Gastrocnemius medialis (tissue), 4 donors: ENCODE measurements at places on chromosomes 11 and 22. TPM values are rescaled to one million over a fixed set of nuclear protein-coding genes. Genes with fewer than 3 reads are reported as not detected.

GRCh38 chr22:19620742-19621371 lies 93.4 kb upstream of the SEPTIN5 start:
- peaks cover 3% of the 10 kb centered on the region for H3K27me3 ChIP-seq
- H3K4me1 ChIP-seq, result no peaks in the 10 kb centered on the region
- no peak for DNase-seq
- H3K4me3 ChIP-seq, result no peak overlapping the region

GRCh38 chr11:17369094-17369493 lies 17.5 kb downstream of the NCR3LG1 start:
- H3K27me3 ChIP-seq, result no peaks in the 10 kb centered on the region
- H3K4me3 ChIP-seq, result no peak overlapping the region
- peaks cover 10% of the 10 kb centered on the region for H3K4me1 ChIP-seq
- peaks cover 40% of the 10 kb centered on the region for H3K36me3 ChIP-seq
- DNase-seq, result no peak
- no peak overlapping the region for H3K27ac ChIP-seq

DNA sequence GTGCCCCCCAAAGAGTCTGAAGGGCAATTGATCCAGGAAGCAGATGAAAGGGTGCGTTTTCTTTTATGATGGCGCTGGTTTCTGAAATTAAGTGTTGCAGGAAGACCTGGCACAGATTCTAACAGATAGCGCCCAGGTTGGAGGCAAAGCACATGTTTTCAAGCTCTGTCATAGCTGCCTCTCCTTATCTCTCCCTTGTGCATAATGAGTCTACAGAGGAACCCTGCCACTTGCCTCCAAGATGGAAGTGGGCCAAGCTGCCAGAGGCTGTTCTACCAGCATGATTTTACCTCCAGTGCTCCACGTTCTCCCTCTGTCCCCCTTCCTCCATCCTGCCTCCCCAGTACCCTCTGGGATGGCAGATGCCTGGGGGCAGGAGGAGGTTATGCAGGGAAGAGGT lies 30.0 kb upstream of the TLCD5 start:
- H3K4me3 ChIP-seq, result no peak overlapping the region
- no peak for DNase-seq
- peaks cover 6% of the 10 kb centered on the region for H3K27me3 ChIP-seq
- no peak overlapping the region for H3K27ac ChIP-seq

- no peaks in the 10 kb centered on the region for H3K27me3 ChIP-seq
- H3K27ac ChIP-seq, result no peak overlapping the region
- H3K4me1 ChIP-seq, result no peaks in the 10 kb centered on the region
- no peaks in the 10 kb centered on the region for H3K36me3 ChIP-seq
Observed at GRCh38 chr22:47457509-47458300, 695.3 kb downstream of the TBC1D22A start.

DNA sequence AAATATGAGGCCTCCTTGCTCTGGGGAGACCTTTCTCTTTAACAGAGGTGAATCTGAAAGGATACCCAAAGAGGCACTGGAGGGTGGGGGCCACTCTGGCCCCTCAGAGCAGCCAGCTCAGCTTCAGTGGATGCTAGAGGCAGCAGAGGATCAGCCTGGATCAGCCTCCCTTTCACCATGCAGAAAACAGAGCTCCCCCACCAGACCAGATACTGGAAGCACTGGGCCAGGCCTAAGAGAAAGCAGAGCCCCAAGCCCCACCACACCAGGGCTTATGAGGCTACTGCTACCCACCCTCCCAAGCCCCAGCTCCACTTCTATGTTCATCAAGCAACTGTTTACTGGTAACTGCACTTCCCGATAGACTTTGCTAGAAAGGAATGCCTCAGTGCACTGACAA lies 4.0 kb upstream of the SLC43A3 start:
- DNase-seq, result no peak
- H3K27ac ChIP-seq, result no peak overlapping the region
- H3K4me3 ChIP-seq, result no peak overlapping the region
- H3K27me3 ChIP-seq, result no peaks in the 10 kb centered on the region
- peaks cover 19% of the 10 kb centered on the region for H3K4me1 ChIP-seq

- no peaks in the 10 kb centered on the region for H3K36me3 ChIP-seq
- H3K4me1 ChIP-seq, result no peaks in the 10 kb centered on the region
- no peak overlapping the region for H3K27ac ChIP-seq
- H3K27me3 ChIP-seq, result no peaks in the 10 kb centered on the region
- no peak overlapping the region for H3K4me3 ChIP-seq
Observed at GRCh38 chr11:66688561-66689534, 11.2 kb upstream of the RBM4B start.

GRCh38 chr11:42974510-42975179 lies 337.2 kb upstream of the API5 start:
- H3K36me3 ChIP-seq, result no peaks in the 10 kb centered on the region
- no peaks in the 10 kb centered on the region for H3K4me1 ChIP-seq
- no peak overlapping the region for H3K27ac ChIP-seq
- no peak overlapping the region for H3K4me3 ChIP-seq

DNA sequence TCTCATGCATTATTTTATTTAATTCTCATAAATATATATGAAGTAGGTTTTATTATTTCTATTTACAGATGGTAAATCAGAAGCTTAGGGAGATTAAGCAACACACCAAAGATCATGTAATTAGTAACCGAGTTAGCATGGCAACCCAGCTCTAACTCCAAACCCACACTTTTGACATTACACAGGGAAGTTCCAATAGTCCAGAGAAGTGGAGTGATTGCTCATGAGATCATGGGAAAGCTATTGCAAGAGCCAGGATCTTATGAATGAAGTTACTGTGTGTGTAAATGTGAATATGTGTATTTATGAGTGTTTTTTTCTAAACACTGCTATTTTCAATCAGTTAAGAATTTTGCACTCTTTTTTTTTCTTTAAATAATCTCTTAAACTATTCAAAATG lies 225.8 kb upstream of the KIRREL3 start:
- no peaks in the 10 kb centered on the region for H3K4me1 ChIP-seq
- DNase-seq, result no peak
- no peaks in the 10 kb centered on the region for H3K36me3 ChIP-seq
- no peak overlapping the region for H3K4me3 ChIP-seq
- no peak overlapping the region for H3K27ac ChIP-seq

DNA sequence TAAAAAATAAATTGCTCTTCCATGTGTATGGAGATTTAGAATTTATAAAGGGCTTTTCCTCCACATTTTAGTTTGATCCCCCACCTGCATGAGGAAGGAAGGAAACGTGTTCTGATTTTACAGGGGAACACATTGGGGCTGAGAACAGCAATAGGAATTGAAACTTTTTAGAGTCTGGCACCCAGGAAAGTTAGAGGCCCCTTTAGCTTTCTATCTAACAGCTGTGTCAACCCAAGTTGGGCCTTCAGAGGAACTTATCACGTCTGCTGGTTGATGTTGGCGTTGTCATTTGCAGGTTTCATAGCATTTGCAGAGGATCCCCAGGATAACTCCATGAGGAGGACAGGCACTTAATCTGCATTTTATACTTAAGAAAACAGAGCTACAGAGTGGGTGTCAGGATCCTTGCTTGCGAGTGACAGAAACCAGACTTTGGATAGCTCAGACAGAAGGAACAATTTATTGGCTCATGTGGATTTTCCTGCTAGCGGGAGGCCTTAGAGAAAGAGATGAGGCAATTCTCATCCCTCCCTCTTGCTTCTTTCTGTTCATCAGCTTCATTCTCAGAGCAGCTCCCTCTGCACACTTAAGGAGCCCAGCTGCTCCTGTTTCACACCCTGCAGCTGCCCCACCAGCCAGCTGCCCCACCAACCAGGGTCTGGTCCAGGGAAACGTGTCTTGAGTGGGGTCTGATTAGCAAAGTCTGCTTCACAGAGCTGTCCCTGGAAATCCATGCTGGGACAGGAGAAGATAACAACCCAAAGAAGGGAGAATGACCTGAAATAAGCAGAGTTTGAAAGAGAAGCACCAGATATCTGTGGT lies 92.5 kb upstream of the OR4B1 start:
- H3K27ac ChIP-seq, result no peak overlapping the region
- no peak overlapping the region for H3K4me3 ChIP-seq
- no peak for DNase-seq
- no peaks in the 10 kb centered on the region for H3K4me1 ChIP-seq

GRCh38 chr22:20565079-20565734 lies 57.8 kb downstream of the MED15 start:
- no peak overlapping the region for H3K4me3 ChIP-seq
- H3K36me3 ChIP-seq, result no peaks in the 10 kb centered on the region
- no peaks in the 10 kb centered on the region for H3K27me3 ChIP-seq
- H3K4me1 ChIP-seq, result peaks cover 12% of the 10 kb centered on the region

DNA sequence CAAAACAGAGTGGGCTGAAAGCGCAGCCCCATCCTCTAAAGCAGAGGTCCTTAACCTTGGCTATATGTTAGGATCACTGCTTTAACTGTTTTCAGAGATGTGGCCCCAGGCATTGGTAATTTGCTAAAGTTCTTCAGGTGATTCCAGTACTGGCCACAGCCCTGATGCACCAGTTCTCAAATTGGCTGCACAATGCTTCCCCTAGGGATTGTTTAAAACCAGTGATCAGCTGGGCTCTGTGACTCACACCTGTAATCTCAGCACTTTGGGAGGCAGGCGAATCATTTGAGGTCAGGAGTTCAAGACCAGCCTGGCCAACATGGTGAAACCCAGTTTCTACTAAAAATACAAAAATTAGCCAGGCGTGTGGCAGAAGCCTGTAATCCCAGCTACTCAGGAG lies 8.4 kb upstream of the IRAG1 start:
- no peaks in the 10 kb centered on the region for H3K36me3 ChIP-seq
- DNase-seq, result no peak
- H3K4me1 ChIP-seq, result peaks cover 1% of the 10 kb centered on the region
- H3K27ac ChIP-seq, result no peak overlapping the region

DNA sequence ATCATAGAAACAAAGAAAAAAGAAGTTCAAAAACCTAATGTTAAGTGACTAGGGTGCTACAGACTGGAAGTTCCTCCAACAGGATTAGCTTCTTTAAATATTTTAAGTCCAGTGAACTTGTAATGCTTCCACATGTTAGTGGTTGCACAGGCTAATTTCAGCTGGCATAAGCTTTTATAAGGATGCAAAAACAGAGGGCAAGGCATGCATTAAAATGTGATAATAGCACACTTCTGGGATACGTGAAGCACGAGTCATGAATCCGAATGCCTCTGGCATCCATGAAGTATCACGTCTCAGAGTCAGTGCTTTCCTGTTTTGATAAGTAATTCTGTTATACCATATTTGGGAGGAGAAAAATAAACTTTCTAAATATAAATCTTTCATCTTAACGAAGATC lies 106.8 kb downstream of the DCDC1 start:
- no peak for DNase-seq
- H3K4me1 ChIP-seq, result no peaks in the 10 kb centered on the region
- no peak overlapping the region for H3K4me3 ChIP-seq
- no peaks in the 10 kb centered on the region for H3K36me3 ChIP-seq

DNA sequence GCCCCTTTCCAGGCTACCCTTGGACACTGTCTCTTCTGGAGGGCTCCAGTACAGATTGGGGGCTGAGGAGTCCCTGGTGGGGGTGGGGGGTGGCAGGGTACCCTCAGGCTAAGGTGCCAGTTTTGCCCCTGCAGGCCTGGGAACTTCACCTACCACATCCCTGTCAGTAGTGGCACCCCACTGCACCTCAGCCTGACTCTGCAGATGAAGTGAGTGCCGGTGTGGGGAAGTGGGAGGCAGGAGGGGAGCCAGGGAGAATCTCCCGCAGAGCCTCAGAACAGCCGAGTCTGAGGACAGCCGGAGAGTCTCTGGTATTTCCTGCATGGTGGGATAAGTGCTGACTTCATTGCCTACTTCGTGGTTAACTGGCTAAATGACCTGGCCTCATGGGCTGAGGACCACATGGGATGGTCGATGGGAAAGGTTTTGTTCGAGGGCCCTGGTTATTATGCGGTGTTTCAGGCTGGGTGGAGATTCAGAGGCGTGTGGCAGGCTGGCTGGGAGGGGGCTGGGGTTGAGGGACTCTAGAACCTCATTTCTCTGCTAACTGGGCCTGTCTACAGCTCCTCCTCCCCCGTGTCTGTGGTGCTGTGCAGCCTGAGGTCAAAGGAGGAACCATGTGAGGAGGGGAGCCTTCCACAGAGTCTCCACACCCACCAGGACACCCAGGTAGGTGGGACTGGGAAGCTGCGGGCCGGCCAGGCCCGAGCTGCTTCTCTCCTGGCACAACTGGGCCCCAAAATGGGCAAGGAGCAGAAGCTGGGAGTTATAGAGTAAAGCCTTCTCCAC lies 8.5 kb downstream of the TMEM258 start:
- H3K27ac ChIP-seq, result no peak overlapping the region
- H3K36me3 ChIP-seq, result no peaks in the 10 kb centered on the region
- no peaks in the 10 kb centered on the region for H3K27me3 ChIP-seq

DNA sequence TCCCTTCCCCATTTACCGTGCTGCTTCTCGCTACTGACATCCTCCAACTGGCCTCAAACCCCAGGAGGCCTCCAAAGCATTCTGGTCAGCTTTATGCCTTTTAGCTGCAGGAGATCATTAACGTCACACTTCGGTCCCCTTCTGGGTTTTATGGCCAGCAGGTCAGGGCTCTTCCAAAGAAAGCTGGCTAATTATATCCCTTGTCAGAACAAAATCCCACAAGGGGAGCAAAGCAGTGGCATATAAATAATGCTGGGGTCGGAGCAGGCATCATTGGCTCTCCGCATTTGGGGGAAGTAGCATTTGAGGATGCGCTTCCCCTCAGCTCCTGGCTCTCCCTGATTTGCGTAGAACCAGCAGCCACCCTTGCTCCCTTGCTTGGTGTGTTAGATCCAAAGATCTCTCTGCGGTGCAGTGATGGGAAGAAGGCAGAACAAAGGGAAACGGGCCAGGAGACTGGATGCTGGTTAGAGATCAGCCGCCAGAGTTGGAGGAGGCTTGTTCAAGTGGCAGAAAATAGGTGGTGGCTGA lies 117.4 kb downstream of the DBX1 start:
- H3K4me1 ChIP-seq, result no peaks in the 10 kb centered on the region
- H3K36me3 ChIP-seq, result no peaks in the 10 kb centered on the region
- no peaks in the 10 kb centered on the region for H3K27me3 ChIP-seq
- no peak overlapping the region for H3K4me3 ChIP-seq

GRCh38 chr22:22710719-22711531 lies 66.5 kb downstream of the GGTLC2 start:
- H3K4me3 ChIP-seq, result no peak overlapping the region
- peak; percentile 12 for DNase-seq
- H3K27ac ChIP-seq, result no peak overlapping the region
- no peaks in the 10 kb centered on the region for H3K4me1 ChIP-seq

Gene CALCA
- total RNA-seq, result not detected

Gene POU2AF2
- total RNA-seq, result 0.86 TPM

Gene C11orf21
- 0.10 TPM for total RNA-seq

Gene FAM83F
- total RNA-seq, result 0.02 TPM

Gene BTBD18
- total RNA-seq, result not detected

Gene CABP4
- 0.31 TPM for total RNA-seq
